ENCODE measurements at places on chromosomes 13 and 19.

- DNase-seq = no peak
These were observed 443.4 kb downstream of the TBC1D4 start for GRCh38 chr13:75038393-75039113.

GRCh38 chr13:29540334-29540733 lies 55.2 kb downstream of the SLC7A1 start:
- DNase-seq = no peak

DNA sequence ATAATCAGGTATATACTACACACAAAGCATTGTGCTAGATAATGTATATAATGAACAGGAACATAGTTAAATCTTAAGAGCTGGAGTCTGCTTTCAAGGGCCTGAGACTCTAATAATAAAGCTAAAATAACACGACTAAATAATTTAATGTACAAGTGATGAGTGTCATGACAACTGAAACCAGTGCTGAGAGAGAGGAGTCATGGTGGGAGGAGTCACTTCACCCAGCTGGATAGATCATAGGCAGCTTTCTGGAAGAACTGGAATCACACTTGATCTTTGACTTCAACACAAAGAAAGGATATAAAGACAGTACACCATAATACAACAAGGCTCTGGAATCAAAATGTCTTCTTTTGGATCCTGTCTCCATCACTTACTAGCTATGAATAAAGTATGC lies 7.1 kb downstream of the RBM26 start:
- no peak for DNase-seq

DNA sequence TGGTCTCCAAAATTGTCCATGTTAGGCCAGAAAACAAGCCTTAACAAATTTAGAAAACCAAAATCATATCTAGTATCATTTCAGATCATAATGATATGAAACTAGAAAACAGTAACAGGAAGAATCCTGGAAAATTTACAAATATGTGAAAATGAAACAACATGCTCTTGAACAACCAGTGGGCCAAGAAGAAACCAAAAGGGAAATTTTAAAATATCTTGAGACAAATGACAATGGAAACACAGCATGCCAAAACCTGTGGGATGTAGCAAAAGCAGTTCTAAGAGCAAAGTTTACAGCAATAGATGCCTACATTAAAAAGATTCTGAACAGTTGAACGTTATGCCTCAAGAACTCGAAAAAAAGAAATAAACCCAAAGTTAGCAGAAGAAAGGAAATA lies 32.6 kb downstream of the VWA8 start:
- DNase-seq = no peak

DNA sequence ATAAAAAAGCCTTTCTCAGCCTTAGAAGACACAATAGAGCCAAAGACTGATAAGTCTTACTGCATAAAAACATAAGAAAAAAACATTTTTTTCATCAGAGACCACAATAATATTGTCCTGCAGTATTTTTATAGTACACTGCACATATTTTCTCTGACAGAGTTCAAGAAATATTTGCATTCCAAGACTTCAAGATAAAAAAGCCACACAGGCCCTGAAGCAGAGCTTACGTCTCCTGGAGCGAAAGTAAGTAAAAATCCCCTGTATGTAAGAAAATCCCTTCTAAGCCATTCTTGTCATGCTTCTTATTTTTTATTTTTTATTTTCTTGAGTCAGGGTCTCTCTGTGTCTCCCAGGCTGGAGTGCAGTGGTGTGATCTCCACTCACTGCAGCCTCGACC lies 755.9 kb downstream of the LIG4 start:
- DNase-seq = no peak

- DNase-seq = no peak
These were observed 66.9 kb downstream of the TSHZ3 start for GRCh38 chr19:31282346-31282745.

DNA sequence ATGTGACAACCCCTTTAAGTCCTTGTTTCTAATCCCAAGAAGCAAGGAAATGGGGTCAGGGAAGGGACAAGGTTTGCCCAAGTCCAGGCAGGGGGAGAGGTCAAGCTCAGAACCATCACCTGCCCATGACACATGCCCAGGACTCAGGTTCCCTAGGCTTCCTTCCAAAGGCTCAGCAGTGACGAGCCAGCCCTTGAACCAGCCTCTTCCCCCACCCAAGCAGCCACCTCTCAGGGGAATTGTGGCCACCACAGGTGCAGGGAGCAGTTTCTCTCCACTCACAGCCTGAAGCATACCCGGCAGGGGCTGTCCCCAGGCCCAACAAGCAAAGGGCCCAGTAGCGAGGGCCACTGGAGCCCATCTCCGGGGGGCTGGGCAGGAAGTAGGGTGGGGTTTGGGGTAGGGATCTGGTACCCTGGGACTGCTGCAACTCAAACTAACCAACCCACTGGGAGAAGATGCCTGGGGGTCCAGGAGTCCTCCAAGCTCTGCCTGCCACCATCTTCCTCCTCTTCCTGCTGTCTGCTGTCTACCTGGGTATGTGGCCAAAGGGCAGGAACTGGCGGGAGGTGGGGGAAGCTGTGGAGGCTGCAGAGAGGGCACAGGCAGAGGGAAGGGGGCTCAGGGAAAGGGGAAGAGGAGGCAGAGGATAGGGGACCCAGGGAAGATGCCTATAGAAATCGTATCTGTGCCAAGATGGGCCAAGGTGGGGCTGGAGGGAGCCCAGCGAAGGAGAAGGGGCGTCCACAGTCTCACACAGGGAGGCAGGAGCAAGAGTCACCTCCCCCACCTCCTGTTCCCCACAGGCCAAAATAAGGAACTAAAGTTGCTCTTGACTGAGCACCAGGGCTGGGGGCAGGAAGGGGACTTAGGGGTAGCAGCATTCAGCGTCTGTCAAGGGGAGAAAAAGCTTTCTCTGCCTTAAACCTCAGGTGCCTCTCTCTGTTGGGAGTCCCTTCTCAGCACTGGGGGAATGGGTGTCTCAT lies at the start of gene CD79A:
TSS of gene CD79A (plus strand) at position 433 of the 986 bp plus-strand sequence. CDS start at position 459, 26 bp downstream.
- DNase-seq = no peak

DNA sequence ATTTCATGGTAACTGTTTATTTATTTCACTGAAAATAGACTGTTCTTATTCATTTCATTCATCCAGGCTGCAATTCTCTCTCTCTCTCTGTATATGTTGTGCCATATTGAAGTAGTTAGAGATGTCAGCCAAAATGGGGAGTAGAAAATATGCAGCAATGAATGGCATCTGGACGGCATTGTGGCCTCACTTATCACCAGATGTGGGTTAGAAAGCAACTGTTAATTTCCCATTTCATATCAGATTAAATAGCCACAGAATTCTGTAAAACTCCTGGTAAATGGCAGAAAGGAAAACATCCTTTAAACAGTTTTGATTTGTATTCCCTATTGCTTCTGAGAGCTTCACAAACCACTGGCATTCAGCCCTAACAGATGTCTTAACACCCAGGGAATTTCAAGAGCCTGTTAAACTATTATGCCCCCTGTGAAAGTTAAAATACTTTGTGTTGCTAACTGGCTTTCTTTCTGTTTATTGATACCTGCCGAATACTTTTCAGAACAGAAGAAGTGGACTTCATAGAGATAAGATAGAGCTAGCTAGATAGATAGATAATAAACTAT lies 1763.3 kb upstream of the MIR17HG start:
- DNase-seq = no peak

- DNase-seq = no peak
These were observed 2473.5 kb downstream of the PCDH9 start for GRCh38 chr13:64756621-64757020.

- DNase-seq = no peak
These were observed 155.0 kb upstream of the SOX1 start for GRCh38 chr13:111911754-111912452.

DNA sequence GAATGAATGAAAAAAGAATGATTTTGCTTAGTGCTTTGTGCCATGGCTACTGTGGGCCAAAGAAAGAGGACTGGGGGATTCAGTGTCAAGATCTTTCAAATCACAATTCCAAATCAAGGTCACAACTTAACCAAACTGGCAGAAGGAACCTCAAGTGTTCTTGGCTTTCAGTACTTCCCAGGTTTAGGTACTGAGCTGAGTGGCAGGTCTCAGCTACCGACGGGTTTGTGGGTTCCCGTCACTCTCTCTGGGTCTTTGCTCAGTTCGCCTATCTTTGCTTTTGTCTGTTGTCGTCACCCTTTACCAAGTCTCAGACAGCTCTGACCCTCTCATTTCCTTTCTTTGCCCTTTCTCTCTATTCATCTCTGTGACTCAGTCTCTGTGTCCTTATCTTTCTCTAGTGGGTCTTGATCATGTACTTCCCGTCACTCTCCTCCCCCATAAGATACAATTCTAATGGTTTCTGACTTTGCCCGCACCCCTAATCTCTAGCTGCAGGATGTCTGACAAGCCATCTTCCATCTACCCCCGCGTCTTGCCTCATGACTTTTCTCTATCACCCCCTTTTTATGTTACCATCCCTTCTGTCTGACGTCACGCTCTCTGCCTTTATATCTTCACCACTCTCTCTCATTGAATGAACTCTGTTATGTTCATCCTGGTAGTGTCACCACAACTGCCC lies 33.3 kb upstream of the LRRC4B start:
- DNase-seq = no peak

GRCh38 chr13:36362914-36363313 lies 16.7 kb upstream of the SPART start:
- DNase-seq = no peak

DNA sequence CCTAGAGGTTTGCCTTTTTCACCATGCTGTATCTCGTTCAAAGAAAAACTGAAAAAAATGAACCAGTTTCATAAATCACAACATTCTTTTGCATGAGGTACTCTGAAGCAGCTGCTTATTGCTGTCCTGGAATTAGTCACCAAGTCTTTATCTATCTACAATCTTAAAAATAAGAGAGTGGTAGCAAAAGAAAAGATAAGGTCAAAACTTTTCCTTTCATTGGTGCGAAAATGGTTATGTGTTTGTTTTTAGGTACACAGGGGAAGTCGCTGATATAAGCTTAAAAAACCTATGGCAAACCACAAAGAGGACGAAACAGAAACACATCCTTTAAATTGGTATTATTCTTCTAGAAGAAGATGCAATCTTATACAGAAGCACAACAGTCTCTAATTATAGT lies 20.7 kb downstream of the OBI1 start:
- no peak for DNase-seq

- no peak for DNase-seq
These were observed 8.8 kb downstream of the SERPINE3 start for GRCh38 chr13:51348069-51348967.

DNA sequence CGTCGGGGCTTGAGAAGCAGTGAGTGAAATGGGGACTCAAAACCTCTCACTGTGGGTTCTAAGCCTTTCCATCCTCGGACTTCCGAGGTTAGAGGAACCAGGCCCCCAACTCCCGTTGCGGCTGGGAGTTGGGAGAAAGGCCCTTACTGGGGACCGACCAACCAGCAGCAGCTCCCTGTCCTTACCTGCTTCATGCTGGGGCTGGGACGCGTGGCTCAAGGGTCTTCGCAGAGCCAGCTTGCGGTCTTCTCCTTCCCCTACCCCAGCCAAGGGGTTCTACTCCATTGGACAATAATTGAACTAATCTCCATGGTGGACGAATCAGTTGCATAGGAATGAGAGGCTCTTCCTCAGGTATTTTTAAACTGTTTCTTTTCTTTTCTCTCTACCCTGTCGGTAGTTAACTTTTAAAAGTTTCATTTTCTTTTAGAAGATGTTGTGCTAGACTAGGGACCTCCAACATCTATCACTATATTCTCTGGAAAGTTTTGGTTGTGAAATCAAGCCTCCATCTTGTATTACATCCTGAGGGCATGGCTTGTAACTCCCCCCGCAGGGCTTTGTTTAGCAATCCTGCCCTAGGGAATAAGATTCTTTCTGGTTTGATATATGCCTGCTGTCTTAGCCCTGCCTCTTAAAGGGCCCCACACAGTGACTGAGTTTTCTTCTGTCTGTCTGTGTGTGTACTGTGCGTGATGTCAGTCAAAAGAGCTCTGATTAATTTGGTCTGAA lies 1027.1 kb upstream of the PCDH9 start:
- no peak for DNase-seq

DNA sequence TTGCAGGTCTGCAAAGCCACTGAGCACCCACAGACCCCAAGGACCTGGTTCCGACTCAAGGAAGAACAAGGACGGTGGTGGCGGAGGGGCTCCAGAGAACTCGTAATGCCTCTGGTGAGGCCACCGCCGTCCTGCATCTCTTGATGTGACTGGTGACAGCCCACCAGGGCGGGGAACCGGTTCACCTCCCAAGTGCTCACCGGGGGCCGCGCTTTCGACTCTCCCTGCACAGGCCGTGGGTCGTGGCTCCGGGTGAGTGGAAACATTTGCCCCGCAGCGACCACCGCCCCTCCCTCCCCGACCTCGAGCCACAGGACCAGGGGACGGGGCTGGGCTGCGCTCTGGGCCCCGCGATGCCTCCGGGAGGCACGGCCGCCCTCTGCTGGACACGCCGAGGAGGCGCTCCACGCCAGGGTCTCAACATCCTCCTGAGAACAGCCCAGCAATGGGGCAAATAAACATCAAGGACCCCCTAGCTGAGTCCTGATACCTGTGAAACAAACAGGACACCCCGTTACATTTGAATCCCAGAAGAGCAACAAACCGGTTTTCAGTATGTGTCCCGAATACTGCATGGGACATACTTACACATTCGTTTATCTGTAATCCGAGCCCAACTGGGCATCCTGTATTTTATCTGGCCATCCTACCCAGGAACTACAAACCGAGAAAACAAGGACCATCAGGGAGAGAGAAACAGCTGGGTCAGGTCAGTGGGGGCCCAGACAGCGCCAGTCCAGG lies 3.9 kb upstream of the PLPP2 start:
- peak; percentile 36 for DNase-seq

DNA sequence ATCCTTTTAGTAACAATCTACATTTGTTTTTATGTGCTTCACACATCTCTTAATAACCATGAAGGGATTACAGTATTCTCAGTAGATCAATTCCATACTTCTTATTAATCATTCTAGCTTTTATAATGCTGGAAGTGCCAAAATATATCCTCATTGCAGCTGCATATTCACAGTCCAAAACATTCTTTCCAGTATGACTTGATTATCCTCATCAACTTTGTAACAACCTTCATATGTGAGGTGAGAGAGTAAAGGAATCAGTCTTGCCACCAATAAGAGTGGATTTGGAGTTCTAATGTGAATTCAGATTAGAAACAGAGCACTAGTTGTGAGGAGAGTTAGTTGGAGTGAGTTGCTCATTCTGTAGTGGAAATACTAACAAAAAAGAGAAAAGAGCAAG lies 208.0 kb upstream of the SPRY2 start:
- DNase-seq = no peak

DNA sequence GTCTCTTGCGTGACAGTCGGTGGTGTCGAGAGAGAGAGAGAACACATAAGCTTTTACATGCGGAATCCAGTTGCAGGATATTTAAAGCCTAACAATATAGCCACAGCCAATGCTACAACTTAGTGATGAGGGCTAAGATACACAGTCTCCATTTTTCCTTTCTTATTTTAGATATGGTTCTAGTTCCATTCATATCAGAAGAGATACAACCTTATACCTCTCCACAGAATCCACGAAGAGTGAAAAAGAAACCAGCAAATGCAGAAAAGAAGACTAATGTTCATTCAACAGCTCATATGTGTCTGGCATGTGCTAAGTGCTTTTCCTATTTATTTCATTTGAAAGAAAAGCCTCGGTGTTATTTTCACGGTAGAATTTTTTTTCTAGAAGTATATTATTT lies 249.0 kb upstream of the SLITRK1 start:
- no peak for DNase-seq

- DNase-seq = no peak
These were observed 383.0 kb downstream of the SLITRK1 start for GRCh38 chr13:83499286-83499685.

- DNase-seq = no peak
These were observed 41.4 kb downstream of the SLC7A9 start for GRCh38 chr19:32828139-32828538.
